ENCODE measurements at places on chromosomes 12 and 14. TPM values are rescaled to one million over a fixed set of nuclear protein-coding genes. Genes with fewer than 3 reads are reported as not detected.

- no peak for DNase-seq
Observed at GRCh38 chr14:87916103-87916885, 76.7 kb downstream of the GALC start.

DNA sequence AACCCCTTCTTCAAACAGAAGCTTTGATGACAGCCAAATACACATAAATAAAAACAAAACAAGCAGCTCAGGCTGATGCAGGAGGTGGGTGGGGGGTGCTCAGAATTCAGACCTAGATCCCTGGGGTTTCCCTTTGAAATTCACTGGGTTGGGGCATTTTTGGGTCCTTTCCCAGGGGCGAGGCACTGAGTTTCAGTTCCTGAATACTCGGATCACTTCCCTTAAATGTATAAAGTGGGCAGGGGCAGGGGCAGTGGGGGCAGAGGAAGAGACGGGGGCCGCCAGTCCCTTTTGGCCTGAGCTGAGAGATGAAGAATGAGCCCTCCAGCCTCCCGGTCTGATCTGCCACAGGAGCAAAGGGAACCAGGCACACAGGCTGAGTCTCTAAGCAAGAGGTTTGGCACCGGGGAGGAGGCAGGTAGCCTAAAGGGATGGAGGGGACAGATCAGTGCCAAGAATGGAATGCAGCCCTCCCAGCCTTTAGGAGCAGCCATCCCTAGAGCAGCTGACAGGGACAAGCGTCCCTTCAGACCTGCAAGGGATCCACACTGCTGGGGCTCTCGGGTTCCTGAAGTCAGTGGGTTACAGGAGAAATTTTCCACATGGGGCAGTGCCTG lies 20.3 kb downstream of the KDM2B start:
- no peak for DNase-seq

DNA sequence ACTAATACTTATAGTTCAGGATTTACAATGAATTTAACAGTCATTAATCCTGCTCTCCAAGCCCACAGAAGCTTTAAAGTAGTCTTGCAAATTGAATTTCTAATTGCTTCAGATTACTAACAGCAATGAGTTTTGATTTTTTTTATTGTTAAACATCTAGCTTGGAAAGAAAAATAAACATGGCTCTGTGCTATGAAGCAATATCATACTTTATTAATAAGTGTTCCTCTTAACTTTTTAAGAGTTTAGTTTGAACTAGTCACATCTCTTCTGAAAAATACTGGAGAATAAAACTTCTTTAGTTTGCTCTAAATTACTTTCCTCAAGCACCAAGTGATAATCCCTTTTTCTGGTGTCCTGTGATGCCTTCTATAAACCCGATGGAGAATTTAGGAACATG lies 250.2 kb downstream of the TRHDE start:
- no peak for DNase-seq

- no peak for DNase-seq
Observed at GRCh38 chr14:28102814-28103213, 663.8 kb upstream of the FOXG1 start.

- DNase-seq, result no peak
Observed at GRCh38 chr12:78149459-78149858, 318.8 kb downstream of the NAV3 start.

DNA sequence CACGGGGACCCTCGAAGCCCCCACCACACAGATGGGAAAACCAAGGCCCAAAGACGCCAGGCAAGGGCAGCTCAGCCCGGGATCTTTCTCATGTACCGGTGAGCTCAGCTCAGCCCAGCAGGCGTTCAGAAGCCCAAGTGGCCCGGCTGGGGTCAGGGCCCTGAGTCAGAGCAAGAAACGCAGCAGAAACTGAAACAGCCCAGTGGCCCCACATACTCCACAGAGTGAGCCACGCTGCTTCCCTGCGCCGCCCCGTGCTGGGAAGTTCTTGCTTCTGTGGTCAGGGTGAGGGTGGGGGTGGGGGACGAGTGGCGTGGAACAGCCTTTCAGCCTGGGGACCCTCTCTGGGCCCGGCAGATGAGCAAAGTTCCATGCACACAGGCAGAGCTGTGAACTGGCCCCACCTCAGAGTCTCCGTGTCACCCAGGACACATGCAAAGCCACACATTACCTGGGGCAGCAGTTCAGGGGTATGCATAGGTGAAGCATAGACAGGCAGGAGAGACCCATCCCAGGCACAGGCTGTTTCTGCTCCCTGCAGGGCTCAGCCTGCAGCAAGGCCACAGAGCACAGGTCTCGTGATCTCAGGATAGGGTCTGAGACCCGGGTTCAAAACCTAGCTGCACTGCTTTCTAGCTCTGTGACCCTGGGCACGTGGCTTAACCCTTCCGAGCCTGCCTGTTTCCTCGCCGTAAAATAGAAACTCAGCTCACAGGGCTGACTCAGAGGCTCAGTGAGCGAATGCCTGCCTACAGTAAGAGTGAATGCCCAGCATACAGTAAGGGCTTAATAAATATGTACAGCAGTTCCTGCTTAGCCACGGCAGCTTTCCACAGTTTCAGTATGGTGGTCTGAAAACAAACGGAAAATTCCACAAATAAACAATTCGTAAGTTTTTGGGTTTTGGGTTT lies 21.6 kb downstream of the NCOR2 start:
- DNase-seq, result no peak

- no peak for DNase-seq
Observed at GRCh38 chr12:120121766-120122293, 5.3 kb upstream of the RAB35 start.

GRCh38 chr12:89436062-89436461 lies 83.8 kb upstream of the DUSP6 start:
- no peak for DNase-seq

DNA sequence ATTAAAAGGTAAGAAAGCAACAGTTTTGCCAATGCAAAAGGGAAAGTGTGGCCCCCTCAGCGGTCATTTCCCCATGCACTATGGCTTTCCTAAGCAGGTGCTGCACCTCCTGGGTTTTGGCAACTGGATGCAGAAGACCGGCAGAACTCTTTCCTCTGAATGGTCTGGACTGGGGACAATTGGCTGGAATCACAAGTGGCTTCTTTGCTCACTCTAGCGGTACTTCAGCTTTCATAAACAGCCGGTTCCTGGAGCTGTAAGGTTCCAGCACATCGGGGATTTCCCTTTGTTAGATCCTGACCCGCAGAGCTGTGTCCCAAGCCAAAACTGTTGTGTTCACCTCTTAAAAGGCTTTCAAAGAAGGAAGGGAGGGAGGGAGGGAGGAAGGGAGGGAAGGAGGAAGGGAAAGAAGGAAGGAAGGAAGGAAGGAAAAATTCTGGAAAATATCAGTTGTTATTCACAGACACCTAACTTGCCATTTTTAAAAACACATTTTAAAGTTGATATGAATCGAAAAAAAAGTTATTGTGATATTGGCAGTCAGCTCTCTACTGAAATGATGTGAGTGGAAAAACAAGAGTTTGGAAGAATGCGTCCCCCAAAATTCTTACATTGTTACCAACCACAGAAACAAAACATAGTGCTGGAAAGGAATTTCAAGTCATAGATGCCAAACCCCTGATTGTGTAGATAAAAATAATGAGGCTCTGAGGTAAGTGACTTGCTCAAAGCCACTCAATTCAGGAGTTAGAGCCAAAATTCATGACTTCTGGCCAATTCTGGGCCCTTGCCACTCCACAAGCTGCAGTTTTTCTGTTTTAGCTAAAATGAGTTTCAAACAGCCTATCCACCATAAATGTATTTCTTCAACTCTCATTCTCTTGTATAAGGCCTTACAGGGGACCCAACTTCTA lies 220.6 kb upstream of the HMGA2 start:
- DNase-seq, result no peak

GRCh38 chr12:54977155-54977554 lies 7.4 kb downstream of the TESPA1 start:
- no peak for DNase-seq

DNA sequence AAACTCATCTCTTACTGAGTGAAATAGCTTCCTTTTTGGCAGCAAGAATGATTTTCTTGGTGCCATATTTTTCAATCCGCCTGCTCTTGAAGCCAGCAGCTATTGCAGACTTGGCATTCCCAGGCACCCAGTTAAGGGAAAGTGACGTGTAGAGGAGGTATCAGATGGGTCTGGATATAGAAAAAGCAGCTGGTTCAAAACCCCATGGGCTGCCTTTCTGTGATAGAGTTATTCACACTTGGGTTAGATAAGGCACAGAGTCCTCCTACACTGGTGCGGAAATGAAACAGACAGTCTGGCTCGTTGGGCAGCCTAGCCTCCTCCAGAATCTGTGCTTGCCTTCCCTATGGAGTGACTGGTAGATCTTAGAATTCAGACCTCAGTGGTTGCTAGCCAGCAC lies 62.2 kb downstream of the PTPN11 start:
- DNase-seq, result no peak

- no peak for DNase-seq
Observed at GRCh38 chr12:12796928-12797793, 11.7 kb downstream of the APOLD1 start.

DNA sequence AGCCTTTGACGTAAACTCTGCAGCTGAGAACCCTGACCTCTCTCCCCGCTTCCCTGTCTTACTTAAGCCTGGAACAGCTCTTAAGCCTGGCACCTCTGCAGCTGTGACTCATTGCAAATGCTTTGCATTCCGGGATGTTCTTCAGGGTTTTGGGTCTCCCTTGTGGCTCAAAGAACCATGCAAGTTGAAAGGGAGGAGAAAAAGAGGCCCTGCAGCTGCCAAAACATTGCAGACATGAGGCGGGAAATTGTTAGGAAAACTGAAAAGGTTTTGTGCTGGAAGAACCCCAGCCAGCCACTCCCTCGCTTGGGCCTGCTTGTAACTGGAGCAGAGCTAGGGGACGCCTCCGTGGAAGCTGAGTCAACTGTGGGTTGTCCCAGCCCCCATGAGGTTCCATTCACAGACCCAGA lies 60.2 kb upstream of the FERMT2 start:
- no peak for DNase-seq

GRCh38 chr12:79982086-79983062 lies 47.5 kb upstream of the PPP1R12A start:
- DNase-seq, result no peak

- no peak for DNase-seq
Observed at GRCh38 chr14:49017447-49017846, 568.7 kb downstream of the RPS29 start.

TAC3 gene
- 0.37 TPM for polyA plus RNA-seq

FOXN4 gene
- polyA plus RNA-seq, result 1.9 TPM

KRT80 gene
- 0.82 TPM for polyA plus RNA-seq

SETD3 gene
- 63.9 TPM for polyA plus RNA-seq

EEF1AKMT3 gene
- polyA plus RNA-seq, result 17.5 TPM
